ENCODE measurements at places on chromosomes 7 and 10. TPM values are rescaled to one million over a fixed set of nuclear protein-coding genes. Genes with fewer than 3 reads are reported as not detected.

- no peak for DNase-seq
These were observed 3.8 kb downstream of the GRK5 start for GRCh38 chr10:119211176-119211575.

- DNase-seq, result no peak
These were observed 60.4 kb downstream of the ZNF33B start for GRCh38 chr10:42578019-42578418.

GRCh38 chr10:93434991-93435491 lies 47.1 kb downstream of the MYOF start:
- no peak for DNase-seq

DNA sequence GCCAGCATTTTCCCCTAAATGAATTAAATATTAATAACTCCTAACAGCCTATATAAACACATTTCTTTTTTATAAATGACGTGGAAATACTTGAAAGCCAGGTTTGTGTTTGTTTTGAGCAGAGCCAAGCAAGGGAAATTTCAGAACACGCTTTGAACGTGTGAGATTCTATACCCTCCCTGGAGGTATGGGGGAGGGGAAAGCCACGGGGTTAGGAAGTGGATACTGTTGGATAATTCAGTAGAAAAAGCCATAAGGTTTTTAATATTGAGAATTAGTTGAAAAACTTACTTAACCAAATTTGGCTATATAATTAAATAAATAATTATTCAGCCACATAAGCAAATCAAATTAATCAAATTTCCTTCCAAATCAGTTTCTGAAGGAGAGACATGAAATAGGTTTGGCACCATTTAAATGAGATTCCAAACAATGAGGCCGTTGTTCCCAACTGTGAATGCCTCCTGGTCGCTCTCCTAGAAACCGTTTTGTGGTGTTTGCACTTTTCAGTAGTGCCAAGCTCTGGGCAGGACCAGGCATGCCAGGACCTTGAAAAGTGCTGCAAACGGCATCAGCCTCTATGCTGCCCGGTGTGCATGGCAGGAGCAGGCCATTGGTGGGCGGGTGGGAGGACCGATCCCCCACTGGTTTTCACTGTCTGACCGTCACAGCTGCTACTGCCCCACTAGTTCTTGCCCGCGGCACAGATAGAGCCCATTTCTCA lies 88.1 kb downstream of the SEPTIN14 start:
- no peak for DNase-seq

GRCh38 chr7:71484380-71484779 lies 352.4 kb downstream of the GALNT17 start:
- no peak for DNase-seq

The PTPRZ1 gene
- total RNA-seq, result not detected
